ENCODE measurements at places on chromosomes 2 and 18.

DNA sequence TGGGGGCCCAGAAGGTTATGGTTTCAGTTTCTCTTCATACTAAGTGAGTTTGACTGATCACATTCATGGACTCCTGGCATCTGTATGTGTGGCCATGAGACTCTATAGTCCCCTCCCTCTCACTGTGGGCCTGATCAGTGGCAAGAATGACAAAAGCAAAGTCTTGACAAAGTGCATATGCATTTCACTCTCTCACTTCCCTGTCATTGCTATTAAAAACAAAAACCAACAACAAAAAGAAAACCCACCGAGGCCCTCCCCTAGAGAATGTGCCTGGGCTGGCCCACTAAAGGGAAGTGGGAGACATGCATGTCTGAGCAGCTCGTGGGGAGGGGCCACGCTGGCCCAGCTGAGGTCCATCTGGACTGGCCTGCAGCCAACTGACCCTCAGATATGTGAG is 600.1 kb upstream of the RAB6C start:
- no peak for DNase-seq

DNA sequence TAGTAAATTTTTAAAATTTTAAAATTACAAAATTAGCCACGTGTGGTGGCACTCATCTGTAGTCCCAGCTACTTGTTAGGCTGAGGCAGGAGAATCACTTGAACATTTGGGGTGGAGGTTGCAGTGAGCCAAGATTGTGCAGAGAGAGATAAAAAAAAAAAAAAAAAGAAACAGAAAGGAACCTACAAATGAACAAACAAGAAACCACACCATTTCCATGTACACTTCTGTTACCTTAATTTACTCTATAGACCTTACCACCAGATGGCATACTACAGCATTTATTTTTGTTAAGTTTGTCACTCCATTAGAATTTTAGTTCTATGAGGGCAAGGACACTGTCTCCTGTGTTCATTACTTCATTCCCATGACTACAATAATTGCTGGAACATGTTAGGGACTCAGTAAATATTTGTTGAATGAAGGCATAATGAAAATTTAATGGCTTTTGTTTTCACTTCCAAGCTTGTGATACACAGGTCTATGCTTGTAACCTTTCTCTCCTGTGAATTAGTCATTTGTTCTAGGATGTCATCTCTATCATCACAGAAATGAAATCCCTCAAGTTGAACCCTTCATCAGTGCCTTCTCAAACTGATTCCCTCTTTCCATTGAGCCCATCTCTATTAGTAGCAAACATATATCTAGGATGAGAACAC is 76.0 kb downstream of the ARHGAP15 start:
- no peak for DNase-seq

GRCh38 chr18:62521593-62521992 is 1.2 kb upstream of the ZCCHC2 start:
- DNase-seq, result no peak

DNA sequence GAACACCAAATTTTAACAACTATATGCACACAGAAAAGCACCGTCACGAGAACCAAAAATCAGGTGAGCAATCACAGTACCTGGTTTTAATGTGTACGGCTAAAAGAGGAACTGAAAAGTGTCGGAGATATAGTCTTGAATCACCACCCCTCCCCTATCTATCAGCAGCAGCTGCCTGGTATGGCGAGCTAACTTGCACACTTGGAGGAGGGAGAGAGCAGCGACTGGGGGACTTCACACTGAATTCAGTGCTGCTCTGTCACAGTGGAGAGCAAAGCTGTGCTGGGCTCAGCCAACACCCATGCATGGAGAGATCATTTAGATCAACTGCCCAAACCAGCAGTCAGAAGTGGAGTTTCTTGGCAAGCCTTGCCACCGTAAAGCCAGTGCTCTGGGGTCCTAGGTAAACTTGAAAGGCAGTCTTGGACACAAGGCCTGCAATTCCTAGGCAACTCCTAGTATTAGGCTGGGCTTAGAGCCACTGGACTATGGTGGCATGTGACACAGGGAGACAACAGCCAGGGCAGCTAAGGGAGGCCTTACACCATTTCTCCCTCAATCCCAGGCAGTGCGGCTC is 89.2 kb upstream of the CD226 start:
- no peak for DNase-seq

Data from hypothalamus (tissue), 51 donors.